Kidney (tissue), 22 donors: ENCODE measurements at places on chromosomes 2 and 18. TPM values are rescaled to one million over a fixed set of nuclear protein-coding genes. Genes with fewer than 3 reads are reported as not detected.

Gene PAIP2B
- 10.6 TPM for polyA plus RNA-seq

Gene INHBB
- 0.49 TPM for polyA plus RNA-seq

DNA sequence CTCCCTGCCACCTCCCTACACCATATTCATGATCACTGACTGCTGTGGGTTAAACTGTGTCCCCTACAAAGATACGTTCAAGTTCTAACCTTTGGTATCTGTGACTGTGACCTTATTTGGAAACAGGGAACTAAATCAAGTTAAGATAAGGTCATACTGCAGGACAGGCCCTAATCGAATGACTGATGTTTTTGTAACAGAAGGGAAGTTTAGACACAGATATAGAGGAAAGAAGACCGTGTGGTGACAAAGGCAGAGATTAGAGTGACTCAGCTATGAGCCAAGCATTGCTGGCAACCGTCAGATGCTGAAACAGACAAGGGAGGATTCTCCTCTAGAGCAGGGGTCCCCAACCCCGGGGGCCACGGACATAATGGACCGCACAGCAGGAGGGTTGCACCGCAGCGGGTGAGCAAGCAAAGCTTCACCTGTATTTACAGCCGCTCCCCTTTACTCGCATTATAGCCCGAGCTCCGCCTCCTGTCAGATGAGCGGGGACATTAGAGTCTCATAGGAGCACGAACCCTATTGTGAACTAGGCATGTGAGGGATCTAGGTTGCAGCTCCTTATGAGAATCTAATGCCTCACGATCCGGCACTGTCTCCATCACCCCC lies 28.9 kb upstream of the RNF152 start:
- no peak for DNase-seq

GRCh38 chr2:54496920-54497319 lies 40.8 kb downstream of the SPTBN1 start:
- no peak for DNase-seq

GRCh38 chr2:33099989-33100388 lies 153.2 kb downstream of the LTBP1 start:
- DNase-seq: no peak

DNA sequence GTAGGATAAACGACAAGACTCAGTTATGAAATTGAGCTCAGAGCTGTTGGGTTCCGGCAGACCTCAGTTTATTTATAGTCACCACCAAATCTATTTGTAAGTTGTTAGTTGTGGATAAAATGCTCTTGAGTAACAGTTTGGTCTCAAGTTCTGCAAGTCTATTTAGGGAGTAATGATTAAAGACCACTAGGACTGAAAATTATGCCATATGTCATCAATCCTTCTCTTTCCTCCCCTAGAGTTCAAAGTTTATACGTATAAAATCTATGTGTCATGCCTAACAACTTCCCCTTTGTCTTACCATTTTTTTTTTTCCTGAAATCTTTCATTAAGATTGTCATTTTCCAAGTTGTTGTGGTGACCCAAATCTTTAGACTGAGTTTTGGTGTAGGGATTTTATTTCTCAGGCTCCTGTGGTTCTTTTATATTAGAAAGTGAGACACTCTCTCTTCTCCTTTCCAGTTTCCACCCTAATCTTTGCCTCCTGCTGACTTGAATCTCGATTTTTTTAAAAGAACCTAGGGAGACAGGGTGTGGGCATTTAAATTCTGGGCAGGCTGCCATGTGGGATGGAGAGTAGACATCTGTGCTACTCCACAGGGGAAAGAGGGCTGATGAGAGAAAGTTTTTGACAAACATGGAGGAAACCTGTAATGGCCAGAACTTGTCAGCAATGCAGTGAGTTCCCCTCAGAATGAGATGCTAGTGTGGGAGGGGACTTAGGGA lies 51.0 kb downstream of the LAMA3 start:
- no peak for DNase-seq
